ENCODE measurements at places on chromosomes 12 and 14.

GRCh38 chr12:26172946-26173552 is 22.3 kb upstream of the SSPN start:
- no peak for DNase-seq

DNA sequence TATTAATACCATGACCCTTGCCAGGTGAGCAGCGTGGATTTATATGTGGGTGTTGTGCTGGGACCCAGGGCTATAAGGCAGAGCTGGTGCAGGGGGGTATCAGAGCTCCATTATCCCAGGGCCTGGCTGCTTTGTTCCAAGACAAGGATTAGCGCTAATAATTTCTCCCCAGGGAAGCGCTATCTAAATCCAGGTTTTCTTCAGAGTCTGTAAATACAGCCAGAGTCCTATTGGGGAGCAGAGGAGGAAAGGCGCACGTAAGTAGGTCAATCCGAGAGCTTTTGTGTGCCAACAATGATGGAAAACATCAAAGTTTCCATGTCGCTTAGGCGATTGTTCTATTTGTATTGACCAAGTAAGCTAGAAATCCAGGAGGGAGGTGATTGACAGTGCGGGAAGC is 1009.7 kb downstream of the VRK1 start:
- DNase-seq: no peak

DNA sequence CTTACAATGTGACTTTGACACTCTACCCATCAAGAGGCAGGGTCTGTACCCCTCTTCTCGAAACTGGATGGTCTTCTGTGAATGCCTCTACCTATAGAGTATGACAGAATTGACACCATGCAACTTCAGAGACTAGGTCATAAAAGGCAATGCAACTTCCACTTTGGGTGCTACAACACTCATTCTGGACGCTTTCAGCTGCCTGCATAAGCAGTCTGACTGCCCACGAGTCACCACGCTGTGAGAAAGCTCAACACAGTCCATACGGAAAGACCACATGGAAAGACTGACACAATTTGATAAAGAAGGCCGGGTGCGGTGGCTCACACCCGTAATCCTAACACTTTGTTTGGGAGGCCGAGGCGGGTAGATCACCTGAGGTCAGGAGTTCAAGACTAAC is 14.9 kb downstream of the SLC7A7 start:
- no peak for DNase-seq

DNA sequence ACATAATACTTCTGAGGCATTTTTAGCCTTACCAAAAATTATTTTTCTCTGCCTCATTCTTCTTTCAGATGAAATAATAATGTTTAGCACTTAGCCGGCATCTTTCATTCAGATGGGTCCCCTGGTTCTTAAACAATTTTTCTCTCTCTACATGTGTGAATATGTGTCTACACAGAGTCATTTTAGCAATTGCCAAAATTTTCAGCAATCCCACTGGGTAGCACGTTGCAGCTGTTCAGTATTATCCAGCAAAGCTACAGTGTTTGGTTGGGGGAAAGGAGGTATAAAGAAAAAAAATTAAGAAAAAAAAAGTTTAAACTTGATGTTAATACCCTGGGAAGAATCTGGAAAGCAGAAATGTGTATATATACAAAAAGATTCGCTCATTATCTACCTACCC is 160.5 kb upstream of the TRHDE start:
- DNase-seq: no peak

- DNase-seq: no peak
Observed at GRCh38 chr12:24778486-24779304, 170.2 kb downstream of the BCAT1 start.

DNA sequence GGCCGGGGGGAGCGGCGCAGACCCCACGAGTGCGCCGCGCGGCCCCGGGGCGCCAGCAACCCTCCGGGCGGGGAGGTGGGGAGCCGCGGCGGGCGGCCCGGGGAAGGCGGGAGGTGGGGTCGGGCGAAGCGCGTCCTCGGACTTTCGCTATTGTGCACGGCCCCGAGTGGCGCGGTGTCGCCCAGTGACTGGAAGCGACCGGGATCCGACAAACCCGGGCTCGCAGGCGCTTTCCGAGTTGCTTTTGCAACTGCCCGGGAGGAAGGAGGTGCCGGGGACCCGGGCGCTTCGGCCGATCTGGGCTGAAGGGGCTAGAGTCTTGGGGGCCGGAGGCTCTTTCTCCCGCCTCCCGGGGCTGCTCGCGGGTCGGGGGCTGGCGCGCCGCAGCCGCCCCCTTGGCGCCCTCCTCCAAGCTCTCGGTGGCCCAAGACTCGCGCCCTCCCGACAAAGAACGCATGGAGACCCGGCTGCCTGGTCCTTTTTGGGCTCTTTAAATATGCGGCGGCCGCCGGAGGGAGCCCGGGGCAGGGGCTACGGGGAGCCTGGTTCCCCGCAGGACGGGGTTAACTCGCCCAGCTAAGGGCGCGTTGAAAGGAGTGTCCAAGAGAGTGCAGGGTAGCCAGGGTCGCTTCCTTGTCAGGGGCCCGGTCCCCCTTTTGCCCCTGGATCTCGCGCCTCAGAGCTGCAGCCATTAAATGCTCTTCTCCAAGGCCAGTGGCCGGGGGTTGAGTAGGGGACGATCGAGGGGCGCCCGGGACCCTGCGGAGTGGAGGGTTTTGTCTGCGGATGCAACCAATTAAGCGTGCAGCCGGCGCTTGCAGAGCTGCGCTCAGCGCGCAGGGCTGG is 1.4 kb downstream of the HMGA2 start:
- no peak for DNase-seq

DNA sequence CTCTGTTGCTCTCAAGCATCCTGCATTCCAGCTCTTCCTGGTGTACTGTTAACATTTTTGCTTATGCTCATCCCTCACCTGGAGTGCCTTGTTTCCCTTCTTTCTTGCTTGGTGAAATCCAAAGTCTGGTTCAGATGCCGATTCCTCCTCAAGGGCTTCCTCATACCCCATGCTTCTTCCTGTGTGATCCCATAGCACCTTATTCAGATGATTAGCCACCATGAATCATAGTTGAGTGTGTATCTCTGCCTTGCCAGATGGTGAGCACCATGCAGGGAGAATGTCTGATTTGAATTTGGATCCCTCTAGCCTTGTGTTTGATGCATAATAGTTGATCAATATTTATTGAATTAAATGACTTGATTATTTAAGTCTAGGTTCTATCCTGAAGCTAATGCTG is 39.4 kb upstream of the ANO4 start:
- DNase-seq: no peak

GRCh38 chr12:11651381-11651780 is 1.9 kb downstream of the ETV6 start:
- no peak for DNase-seq

- no peak for DNase-seq
Observed at GRCh38 chr12:14562279-14562678, 5.4 kb downstream of the PLBD1 start.

DNA sequence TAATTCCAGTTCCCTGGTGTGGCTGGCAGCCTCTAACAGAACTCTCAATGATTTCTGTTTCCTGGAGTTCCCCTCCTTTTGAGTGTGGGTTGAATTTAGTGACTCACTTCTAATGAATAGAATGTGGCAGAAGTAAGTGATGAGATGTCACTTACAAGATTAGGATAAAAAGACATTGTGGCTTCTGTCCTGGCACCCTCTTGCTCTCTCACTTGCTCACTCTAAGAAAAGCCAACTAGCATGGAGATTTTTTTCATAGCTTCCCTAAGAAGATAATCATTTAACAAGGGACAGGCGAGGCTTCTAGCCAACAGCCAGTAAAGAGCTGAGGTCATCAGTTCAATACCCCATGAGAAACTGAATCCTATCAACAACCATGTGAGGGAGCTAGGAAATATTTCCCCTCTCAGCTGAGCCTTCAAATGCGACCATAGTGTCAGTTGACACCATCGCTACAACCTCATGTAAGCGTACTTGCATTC is 156.7 kb downstream of the TMTC3 start:
- no peak for DNase-seq

- no peak for DNase-seq
Observed at GRCh38 chr14:22563987-22564386, 25.0 kb downstream of the DAD1 start.

DNA sequence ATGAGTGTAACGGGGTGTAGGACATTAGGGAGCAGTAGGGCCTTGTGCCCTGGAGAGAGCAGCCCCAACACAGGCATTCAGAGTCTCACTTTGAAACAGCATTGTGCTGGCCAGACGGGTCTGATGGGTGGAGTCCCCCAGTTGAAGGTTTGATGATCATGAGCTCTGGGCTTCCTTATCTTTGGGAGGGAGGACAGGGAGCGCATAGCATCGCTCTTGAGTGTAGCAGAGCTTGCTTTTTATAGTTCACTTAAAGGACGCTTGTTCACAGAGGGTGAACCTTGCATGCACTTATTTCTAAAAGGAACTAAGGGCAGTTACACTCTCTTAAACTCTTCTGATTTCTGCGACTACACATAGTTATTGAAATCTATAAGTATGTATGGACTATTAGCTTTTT is 10.6 kb downstream of the KCNK13 start:
- DNase-seq: no peak

DNA sequence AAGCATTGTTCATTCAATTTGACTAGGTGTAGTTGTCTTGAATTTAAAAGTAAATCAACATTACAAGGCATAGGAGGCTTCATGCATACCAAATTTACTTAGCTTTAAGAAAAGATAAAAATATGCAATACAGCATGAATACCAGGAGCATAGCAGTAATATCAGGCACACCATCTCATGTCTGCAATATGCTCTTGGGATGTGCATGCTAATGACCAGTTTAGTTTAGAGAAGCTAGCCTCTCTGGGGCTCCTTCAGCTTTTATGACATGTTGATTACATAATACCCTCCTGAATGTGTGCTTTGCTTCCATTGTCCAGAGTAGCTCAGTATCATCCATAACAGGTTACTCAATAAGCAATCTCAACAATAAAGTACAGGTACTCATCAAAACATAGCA is 497.2 kb downstream of the FLRT2 start:
- DNase-seq: no peak

DNA sequence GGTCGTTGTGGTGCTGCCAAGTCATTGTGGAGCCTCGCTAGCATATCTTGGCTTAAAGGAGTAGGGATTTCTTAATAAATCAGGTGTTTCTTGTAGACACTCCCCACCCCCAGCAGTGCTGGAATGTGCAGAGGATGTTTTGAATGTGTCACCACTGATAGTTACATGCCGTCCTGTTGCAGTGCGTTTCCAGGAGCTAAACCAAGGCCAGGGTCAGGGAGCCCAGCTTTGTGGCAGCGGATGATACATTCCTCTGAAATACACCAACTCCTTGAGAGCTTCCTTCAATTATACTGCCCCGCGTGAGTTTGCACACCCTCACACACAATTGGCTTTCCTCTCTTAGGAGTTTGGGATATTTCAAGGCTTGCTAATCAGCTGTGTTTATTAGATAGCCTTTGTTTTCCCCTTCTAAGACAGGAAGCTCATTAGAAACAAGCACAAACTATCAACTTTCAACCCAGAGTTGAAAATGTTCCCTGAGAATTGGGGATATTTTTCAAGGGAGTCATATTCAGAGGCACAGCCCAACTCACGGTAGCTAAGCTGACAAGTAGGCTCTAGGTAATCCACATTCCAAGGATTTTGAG is 154.9 kb downstream of the C12orf75 start:
- no peak for DNase-seq

- DNase-seq: peak; percentile 50
Observed at GRCh38 chr12:52646613-52647012, 5.4 kb downstream of the KRT2 start.

DNA sequence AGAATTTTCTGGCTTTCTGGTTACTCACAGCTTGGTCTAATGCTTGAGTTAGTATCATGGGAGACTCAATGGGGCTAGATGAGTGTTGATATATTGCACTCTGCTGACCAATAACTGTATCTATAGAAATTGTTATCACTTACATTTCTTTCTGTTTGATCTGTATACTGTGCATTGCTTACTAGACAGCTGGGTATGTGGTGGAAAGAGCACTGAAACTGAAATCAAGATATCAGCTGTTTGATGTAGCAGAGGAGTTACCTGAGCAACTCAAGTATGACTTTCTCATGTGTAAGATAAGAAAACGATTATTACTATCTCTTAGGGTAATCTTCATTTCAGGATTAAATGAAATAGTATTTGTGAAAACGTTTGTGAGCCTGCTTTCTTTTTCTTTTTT is 183.0 kb downstream of the SLC15A5 start:
- no peak for DNase-seq

DNA sequence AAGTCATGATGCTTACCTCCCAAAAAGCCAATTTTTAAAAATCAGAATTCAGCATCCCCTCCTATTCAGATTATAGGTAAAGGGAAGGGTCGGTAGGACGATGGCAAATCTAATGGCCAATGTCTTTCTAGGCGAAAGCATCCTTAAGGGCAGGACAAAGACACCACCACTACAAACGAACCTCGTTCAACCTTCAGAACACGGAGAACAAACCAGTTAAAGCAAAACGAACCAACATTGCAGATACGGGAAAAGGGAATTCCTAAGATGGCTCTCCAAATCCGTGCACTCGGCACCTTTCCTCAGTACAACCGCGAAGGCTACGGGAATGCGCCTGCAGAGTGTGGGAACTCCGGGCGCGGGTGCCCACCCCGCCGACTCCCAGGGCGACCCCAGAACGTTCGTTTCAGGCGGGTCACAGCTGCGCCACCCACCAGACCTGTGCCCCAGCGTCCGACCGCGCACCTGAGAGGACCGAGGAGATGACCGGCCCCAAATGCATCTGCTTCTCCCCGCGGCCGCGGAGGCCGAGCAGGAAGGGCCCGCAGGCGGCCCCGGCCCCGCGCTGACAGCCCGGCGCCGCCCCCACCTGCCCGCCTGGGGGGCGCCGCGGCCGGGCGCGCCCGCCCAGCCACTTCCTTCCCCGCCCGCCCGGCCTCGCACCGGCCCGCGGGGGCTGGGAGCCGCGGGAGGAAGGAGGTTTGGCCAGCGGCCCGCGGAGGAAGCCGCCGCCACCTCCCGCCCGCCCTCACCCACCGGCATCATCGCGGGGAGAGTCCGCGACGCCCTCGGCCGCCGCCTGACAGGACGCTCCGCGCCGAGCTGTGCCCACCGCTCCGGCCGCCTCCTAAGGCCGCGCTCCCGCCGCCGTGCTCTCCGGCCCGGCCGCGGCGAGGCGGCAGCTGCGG is 578 bp downstream of the PPP1R13B start:
- peak; percentile 63 for DNase-seq

- peak; percentile 80 for DNase-seq
Observed at GRCh38 chr12:8890313-8891085, 23.8 kb upstream of the PHC1 start.

GRCh38 chr14:68195126-68195525 is 375.5 kb downstream of the RAD51B start:
- no peak for DNase-seq

DNA sequence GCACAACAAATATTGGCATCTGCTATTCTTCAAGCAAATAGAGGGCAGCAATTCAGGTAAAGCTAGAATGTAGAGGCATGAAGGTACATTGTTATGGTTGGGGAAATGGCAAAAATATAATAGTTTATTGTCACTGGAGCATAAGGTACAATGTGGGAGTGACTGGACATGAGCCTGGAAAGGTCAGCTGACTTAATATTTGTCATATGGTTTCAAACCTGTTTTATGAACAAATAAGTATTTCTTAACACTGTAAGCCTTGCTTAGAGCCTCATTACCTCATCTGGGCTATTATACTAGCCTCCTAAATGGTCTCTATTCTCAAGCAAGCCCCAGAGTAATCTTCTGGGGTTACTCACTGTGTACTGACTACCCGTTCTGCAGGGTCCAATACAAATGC is 33.7 kb downstream of the FAM177A1 start:
- DNase-seq: no peak

GRCh38 chr12:24599736-24600135 is 349.2 kb downstream of the BCAT1 start:
- DNase-seq: no peak

GRCh38 chr14:99420711-99421110 is 59.9 kb downstream of the SETD3 start:
- DNase-seq: no peak

Measured in activated CD8-positive, alpha-beta memory T cell treated with anti-CD3 and anti-CD28 coated beads for 24 hours (primary cell).